ENCODE measurements at places on chromosomes 7 and 10. TPM values are rescaled to one million over a fixed set of nuclear protein-coding genes. Genes with fewer than 3 reads are reported as not detected.

Gene GJD4
- not detected for total RNA-seq

Gene PTF1A
- 41.8 TPM for total RNA-seq

Gene CYP3A4
- total RNA-seq, result 3.0 TPM

Gene CC2D2B
- total RNA-seq, result 0.41 TPM

Gene TSPAN12
- total RNA-seq, result 10.0 TPM

Gene TSPAN15
- total RNA-seq, result 49.2 TPM

Gene SLC26A3
- total RNA-seq, result 0.23 TPM

Gene UBE3C
- 25.1 TPM for total RNA-seq

Gene GDF10
- total RNA-seq, result 2.5 TPM

Gene PRXL2A
- 25.2 TPM for total RNA-seq

DNA sequence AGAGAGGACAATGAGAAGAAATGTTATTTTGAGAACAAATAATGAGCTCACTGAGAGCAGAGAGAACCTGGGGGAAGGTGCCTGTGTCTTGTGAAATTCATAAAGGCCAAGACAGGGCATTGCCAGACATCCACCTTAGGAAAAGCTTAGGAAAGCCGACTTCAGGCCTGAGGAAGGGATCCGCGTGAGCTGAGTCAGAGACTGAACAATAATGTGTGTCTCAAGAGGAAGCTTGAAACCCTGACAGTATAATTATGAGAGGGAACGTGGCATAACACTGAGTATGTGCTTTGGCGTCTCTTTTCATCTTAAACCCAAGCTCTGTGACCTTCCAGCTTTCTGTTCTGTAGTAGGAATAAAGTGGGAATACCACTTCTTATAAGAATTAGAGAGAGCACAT is 307.2 kb downstream of the ACTR3B start:
- DNase-seq, result no peak

- DNase-seq, result no peak
These were observed 91.1 kb downstream of the CDK6 start for GRCh38 chr7:92745241-92745640.

- DNase-seq, result peak; percentile 24
These were observed 39.2 kb upstream of the DMTF1 start for GRCh38 chr7:87113077-87113476.

- no peak for DNase-seq
These were observed 12.4 kb upstream of the ARHGAP12 start for GRCh38 chr10:31940839-31941653.

DNA sequence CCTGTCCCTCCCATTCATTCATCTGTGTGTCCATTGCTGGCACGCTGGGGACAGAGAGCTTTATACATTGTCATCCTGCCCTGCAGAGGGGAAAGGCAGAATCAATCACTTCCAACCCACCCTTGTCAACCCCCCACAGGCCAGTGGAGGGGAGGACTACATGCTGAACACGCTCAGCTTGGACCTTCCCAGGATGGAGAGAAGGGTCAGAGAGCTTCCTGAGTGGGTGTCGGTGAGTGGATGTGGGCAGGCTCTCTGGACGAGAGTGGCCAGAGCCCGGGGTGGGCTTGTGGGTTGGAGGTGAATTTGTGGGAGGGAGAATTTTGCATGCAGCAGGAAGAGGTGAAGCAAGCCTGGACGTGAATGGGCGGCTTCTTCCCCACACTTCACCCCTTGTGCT is 93.9 kb downstream of the DNAJB6 start:
- DNase-seq, result no peak

DNA sequence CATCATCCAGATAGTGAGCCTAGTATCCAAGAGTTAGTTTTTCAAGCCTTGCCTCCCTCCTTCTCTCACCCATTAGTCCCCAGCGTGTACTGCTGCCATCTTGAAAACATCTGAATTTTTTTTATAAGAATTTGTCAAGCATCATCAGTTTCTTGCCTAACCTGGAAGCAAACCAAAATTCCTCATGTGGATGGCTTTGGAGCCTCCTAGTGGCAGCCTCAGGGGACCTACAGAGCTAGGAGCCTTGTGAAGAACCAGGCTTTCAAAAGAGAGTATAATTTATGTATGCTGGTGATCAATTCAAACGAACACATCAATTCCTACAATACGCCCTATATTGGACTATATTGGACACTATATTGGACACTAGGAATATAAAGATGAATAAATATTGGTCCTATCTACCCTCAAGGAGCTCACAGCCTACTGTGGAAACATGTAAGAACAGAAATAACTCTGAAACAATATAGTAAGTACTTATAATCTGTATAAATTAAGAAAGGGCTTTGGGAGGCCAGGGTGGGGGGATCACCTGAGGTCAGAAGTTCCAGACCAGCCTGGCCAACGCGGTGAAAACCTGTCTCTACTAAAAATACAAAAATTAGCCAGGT is 63.4 kb downstream of the HPSE2 start:
- DNase-seq, result no peak

DNA sequence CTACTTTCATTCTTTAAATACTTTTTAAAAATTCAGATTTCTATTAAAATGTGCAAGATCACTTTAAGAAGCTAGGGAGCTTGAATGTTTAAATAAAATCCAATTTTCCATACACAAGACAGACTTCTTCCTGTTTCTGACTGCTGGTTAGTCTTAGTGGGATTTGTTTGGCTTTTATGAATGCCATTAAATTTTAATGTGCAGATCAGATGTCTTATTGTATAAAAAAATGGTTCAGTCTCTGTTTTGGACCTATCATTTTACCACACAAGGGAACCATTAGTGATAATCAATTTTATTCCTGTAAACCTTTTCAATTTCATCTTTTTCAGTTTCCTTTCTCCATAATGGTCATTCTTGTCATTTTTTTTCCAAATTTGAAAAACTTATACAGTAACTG is 63.2 kb downstream of the VCL start:
- no peak for DNase-seq

GRCh38 chr7:80386686-80387085 is 125.2 kb downstream of the GNAT3 start:
- no peak for DNase-seq

DNA sequence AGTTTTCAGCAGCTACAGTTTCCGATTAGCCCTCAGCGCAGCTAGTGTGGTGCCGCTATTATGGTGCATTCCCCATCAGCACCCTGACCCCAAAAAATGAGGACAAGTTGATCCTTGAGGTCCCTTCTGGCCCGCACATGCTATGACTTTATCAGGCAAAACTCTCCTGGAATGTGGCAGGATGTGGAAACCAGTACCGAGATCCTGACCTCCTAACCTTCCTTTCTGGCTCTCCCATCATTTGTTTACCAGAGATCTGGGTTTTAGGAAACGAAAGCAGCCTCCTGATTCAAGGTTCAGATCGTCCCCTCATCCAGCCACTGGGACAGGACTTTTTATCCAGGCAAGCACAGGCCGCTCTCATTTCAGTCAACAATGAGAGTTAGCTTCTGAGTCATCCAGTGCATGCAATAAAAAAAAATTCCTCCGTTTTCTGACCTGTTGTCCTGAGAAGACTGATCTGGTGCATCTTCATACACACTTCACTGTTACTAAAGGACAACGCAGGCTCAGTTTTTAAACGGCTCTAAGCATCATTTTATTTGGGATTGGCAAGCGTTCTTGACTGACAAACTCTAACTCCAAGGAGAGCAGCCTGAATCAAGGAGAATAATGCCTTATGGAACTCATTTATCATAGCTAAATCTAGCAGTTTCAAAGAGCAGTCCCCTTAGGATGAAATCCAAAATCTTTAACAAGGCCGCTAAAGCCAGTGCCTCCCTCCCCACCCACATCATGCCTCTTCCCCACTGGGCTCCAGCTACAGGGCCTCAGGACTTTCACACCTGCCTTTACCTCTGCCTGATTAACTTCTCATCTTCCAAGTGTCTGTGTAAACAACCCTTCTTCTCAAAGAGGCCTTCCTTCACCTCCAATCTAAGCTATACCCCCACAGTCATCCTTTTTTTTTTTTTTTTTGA is 17.1 kb downstream of the PDLIM1 start:
- no peak for DNase-seq

DNA sequence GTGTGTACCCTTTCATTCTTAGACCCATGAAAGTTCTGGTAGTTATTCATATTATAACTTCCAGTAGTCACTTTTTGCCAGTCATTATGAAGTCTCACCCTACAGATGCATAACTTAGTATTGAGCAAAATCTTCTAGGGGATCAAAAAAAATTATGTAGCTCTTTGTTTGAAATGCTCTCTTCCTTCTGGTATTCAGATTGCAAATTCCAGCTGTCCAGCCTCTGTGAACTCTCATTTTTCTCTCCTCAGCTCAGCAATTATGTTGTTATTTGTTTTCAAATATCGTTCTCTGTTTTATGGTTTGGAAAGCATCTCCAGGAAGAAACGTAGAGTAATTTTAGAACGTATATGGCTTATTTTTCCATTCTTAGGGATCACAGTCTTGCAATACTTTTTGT is 442.5 kb downstream of the SEMA3D start:
- no peak for DNase-seq

GRCh38 chr7:131909151-131909768 is 352.8 kb upstream of the PODXL start:
- DNase-seq, result peak; percentile 65

- DNase-seq, result no peak
These were observed 172.3 kb downstream of the RAPGEF5 start for GRCh38 chr7:22184549-22185199.

DNA sequence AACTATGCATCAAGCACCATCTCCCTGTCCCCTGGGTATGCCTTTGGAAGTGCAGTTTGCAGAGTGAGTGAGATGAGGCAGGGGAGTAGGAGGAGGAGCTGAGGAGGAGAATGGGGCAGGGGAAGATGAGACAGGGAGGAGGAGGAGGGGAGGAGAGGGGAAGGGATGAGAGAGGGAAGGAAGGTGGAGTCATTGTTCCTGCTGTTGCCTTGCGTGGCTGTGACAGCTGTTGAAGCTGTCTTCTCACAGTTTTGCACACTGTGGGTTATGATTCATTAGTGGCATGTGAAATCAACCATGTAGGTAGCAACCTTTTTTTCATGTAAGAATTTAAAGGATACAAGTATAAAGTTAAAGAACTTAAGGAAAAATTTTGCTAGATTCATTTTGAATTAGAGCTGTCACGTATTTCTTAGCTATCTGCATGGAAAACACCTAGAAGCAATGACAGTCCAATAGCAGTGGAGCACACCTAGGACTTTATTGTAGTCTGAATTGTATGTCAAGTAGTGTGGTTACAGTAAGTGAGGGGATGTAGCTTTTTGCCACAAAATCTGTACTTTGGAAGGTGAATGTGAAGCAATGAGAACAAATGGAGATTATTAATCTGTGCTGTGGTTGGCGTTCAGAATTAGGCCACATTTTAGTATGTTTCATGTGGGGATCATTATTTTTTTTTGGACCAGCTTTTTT is 21.7 kb downstream of the CCM2 start:
- no peak for DNase-seq

DNA sequence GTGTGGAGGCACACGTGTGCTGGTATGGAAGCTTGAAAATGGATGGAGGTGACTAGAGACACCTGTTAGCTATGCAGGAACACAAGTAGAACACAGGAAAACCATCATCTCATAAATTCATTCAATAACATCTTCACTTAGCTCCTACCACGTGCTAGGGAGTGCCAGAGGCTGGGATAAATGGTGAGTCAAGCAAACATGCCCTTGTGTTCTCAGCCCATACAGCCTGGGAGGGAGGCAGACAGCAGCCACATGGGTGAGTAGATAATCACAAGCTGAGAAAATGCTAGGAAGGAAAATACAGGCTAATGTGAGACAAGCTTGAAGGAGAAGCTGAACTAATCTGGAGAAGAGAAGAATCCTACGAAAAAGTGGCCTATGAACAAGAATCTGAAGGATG is 468.0 kb upstream of the ZMIZ1 start:
- no peak for DNase-seq

DNA sequence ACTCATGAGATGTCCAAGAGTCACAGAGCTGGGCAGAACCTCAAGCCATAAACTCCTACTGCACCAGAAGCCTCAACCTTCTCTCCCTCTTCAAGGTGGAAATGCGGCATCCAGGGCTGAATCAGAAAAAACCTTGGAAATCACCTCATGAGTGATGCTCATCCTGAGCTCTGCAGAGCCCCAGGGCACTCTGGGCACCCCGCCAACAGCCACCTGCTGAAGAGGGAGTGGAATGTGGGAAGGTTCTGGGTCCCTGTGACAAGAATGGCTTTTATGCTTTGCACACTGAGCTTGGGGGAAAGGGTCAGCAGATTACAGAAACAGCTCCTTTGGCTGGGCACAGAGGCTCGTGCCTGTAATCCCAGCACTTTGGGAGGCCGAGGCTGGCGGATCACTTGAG is 18.8 kb downstream of the NUDT1 start:
- peak; percentile 80 for DNase-seq

GRCh38 chr10:28418069-28418468 is 114.8 kb upstream of the WAC start:
- no peak for DNase-seq

GRCh38 chr7:117870448-117871130 is 2.7 kb downstream of the CTTNBP2 start:
- DNase-seq, result no peak

GRCh38 chr7:28749638-28750037 is 208.5 kb downstream of the TRIL start:
- DNase-seq, result no peak

DNA sequence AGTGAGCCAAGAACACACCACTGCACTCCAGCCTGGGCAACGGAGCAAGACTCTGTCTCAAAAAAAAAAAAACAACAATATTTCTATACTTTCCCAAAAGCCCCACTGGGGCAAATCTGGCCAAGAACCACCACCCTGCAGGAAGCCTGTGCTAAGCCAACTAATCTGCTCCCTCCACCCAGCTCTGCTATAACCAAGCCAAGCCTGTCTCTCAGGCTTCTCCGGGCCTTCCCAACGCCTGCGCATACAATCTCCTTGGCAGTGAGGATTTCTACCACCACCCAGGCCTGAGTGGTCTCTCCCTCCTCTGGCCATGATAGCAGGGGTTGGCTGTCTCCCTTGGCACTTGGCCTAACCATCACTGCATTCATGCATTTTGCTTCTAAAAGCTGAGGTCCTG is 14.2 kb downstream of the DDX56 start:
- DNase-seq, result no peak

DNA sequence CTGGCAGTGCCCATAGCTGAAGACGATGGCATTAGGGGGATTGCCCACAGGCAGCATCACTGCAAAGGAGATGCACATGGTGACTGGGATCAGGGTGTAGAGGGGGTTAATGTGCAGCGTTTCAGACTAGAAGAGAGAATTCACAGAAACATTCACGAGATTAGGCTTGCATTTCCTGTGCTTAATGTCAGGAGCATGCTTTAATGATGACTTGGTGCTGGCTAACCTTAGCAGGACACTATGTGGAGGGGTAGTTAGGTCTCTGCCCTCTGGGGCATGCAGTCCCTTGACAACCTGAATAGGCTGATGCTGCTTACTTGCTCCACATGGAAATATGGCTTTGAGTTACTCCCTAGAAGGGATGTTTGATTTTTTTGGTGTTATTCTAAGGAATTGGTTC is 21.8 kb downstream of the STMP1 start:
- DNase-seq, result no peak

GRCh38 chr10:127813290-127813689 is 76.3 kb downstream of the FOXI2 start:
- no peak for DNase-seq

Measured in pancreas (tissue), 10 donors.